ENCODE measurements at places on chromosomes 6 and 20.

DNA sequence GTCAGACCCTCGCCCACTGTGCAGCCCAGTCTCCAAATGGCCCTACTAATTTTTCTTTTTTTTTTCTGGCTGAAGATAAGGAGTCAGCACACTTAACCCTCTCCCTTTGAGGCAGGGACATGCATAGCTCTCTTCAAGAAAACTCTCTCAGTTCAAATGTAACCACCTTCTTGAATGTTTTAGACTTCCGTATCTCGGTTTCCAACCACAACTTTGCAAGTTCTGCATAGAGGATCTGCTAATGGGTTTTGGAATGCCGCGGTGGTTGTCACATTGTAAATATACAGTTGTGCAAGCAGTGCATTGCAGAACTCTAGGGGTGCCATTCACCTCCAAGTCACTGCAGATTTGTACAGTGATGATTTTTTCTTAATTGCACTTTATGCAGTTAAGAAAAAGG is 59.4 kb upstream of the SLC35B3 start:
- no peak for DNase-seq

DNA sequence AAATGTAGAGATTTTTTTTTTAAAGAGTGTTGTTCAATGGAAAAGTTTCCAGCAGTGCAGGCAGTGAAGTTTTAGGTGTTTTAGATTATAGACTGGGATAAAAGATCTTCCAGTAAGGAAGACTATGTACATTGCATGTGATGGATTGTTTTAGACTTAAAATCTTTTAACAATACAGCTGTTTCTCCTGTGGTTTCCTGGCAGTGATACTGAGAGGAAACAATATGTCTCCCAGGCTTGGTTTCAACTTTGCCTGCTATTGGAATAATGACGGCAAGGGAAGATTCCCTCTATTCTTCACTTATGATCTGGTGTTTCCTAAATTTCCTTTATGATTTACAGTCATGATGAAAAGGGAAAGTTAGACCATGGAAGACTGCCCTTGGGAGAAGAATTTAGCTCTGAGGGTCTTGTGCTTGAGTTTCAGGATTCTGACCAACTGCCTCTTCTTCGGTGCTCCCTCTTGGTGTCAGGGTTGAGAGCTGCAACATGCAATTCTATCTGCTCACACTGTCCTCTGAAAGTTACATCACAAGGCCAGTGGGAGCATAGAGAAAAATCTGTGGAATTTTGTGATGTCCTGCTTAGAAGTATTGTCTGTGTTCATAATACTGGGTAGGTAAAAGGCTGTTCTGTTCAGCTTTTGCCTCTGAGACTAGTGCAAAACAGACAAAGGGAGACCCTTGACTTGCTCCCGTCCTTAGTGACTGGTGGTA is 262.8 kb upstream of the MAN1A1 start:
- DNase-seq, result no peak

DNA sequence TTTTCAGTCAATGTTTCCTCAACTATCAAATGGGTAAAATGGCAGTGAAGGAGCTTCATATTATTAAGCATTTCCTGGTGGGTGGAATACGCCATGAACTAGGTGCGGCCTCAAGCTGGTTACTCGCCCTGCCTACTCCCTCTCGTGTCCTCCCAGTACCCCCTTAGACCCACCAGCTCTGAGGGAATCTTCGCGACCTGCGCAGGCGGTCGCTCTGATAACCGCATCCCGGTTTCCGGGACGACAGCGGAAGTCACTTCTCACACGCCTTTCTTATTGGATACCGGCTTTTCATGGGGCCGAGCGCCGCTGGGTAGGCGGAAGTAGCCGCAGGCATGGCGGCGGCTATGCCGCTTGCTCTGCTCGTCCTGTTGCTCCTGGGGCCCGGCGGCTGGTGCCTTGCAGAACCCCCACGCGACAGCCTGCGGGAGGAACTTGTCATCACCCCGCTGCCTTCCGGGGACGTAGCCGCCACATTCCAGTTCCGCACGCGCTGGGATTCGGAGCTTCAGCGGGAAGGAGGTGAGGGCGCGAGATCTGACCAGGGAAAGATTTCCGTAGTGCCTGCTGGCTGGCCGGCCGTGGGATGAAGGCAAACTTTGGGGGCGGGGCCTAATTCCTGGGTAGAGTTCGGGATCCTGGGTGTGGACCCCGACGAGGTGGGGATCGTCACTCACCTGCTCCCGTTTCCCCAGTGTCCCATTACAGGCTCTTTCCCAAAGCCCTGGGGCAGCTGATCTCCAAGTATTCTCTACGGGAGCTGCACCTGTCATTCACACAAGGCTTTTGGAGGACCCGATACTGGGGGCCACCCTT is at the start of gene PIGT:
Gene PIGT (plus strand): TSS at position 320 of the 816 bp plus-strand sequence. CDS start 16 bp downstream, at position 336.
- peak; percentile 88 for DNase-seq

DNA sequence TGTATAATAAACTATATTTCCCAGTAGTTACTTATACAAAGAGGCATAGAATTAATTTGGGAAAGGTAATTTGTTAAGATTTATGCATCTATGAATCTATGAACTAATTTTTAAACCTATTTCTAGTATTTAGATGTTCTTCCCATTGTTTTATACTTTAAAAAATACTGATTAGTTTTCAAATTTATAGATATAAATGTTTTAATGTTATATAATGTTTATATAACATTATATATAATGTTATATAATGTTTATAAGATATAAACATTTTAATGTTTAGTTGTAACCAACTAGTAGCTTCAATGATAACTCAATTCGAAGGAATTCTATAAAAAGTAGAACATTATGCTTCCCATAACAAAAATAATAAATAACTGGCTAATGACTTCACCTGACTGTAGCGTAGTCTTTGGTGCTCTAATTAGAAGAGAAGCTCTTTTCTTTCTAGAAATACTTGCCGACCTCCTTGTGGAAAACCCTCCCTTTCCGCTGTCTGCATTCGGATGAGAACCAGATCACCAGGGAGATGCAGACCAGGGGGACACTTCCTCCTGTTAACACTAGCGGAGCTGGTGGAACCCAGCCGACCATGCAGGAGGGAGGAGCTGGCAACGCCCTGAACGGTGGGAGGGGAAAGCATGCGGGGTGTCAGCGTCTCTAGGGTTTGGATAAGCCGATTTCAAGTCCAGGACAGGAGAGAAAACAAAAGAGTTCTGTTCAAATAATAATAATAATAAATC is 158.4 kb downstream of the OR2B2 start:
- DNase-seq, result peak; percentile 81

DNA sequence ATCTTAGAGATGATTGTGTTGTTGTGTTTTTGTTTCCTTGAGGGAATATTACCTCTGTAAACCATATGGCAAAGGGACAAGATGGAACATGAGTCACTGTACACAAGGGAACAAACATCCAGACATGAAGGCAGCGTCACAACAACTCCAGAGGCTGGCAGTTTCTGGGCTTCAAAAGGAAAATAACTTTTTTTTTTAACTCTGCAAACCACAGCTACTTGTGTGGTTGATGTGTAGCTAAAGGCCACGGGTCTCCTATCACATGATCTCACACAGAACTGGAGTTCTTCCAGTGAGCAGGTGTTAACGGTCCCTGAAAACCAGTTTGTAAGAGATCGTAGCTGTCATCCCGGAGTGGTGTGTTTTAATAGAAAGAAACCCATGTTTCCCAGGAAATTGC is 33.2 kb upstream of the HBS1L start:
- no peak for DNase-seq
